Putamen (tissue), 1 donor: ENCODE measurements at places on chromosomes 1 and 21.

DNA sequence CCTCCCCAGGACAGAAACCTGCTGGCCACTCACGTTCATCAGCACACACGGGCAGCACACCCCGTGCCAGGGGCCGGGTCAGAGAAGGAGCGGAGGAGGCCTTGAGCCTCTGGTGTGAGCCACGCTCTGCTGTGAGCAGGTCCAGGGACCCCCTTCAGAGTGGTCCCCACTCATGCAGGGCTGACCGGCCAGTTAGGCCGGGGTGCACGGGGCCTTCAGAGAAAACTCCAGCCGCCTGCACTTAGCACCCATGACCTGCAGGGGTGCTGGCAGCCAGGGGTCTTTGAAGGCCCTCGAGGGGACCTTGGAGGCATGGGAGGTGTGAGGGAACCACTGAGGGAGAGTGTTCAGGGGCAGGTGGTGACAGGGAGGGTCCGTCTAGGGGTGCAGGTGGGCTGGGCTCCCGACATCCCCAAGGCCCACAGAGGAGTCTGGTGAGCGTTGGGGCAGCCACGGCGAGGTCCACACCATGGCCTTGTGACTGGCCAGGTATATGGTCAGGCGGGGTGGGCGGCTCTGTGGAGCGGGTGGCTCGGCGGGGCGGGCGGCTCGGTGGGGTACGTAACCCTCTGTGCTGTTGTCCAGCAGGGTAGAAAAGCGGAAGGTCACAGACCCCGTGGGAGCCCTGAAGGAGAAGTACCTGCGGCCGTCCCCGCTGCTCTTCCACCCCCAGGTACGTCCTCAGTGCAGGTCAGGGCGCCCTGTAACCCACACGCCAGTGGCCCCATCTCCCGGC lies 40.3 kb upstream of the ARHGEF16 start:
- DNase-seq: no peak

- DNase-seq: no peak
Measured at GRCh38 chr1:21270086-21270689, 20.1 kb downstream of the ECE1 start.

- DNase-seq: no peak
Measured at GRCh38 chr21:33418691-33419090, 15.5 kb downstream of the IFNGR2 start.

GRCh38 chr1:9321986-9322660 lies 29.4 kb downstream of the SPSB1 start:
- no peak for DNase-seq

DNA sequence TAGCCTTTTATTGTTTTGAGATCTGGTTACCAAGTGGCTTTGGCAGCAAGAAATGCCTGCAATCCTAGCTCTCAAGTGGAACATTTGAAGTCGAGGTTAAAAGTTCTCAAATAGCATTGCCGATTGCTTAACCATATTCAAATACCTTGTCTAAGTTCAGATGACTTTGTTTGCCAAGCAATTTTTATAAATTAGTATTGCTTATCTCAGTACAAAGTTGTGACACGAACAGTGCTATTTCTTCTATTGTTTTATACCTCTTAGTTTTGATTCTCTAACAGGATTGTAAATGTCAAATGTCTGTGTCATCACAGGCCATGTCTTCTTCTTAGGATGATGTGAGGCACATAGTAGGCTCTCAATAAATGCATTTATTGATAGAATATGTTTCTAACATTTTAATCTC lies 633.3 kb downstream of the PTPRC start:
- DNase-seq: no peak

DNA sequence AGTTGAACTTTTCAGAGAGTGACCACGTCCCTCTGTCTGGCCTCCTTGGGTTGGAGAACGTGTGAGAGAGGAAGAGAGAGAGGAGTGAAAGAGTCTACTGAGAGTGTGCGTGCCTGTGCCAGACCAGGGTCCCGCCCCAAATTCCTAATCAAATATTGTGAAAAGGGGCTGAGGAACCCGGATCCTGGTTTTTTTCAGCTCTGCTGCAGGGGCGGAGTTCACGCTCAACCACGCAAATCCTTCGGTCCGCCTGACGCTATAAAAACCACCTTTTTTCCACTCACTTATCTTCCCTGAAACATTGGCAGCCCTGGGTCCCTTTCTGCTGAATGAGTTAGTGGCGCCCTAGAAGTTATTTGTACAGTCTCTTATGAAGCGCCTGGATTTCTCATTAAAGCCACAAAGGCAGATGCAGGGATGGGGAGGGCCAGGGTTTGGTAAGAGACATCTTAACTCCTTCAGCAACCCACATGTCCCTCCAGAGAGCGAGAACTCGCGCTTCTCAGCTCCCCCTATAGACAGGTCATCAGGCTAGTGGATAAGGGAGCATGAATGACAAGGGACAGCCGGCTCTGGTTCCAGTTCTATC lies at the start of gene FMOD:
Gene FMOD (minus strand): TSS at position 86 of the 589 bp plus-strand sequence. CDS start 2,852 bp downstream, outside the sequence.
- DNase-seq: no peak

DNA sequence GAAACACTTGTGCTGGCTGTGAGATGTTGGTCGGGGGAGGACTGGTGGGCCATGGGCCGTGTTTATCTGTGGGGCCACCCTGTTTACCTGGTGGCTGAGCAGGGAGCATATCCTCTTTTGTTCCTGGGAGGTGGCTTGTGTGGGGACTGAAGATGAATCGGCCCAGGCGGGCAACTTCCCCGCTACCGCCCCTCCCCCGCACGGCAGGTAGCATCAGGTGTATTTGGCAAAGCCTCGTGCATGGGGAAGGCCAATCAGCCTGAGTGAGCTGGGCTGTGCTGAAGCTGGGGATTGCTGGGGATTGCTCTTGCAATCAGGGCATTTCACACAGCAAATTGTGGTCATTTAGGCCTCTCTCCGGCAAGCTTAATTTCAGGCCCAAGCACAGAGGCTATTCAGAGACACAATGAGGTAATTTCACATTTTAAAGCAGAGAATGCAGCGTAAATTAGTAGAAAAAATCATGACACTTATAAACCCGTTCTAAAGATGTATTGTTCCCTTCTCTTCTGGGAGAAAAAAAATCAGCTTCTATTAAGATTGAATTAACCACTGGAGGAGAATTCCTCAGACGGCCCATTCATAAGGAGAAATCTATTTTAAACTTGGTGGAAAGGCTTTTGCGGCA lies 197.7 kb upstream of the POU3F1 start:
- no peak for DNase-seq

- DNase-seq: no peak
Measured at GRCh38 chr1:54610048-54610447, 13.3 kb downstream of the FAM151A start.

DNA sequence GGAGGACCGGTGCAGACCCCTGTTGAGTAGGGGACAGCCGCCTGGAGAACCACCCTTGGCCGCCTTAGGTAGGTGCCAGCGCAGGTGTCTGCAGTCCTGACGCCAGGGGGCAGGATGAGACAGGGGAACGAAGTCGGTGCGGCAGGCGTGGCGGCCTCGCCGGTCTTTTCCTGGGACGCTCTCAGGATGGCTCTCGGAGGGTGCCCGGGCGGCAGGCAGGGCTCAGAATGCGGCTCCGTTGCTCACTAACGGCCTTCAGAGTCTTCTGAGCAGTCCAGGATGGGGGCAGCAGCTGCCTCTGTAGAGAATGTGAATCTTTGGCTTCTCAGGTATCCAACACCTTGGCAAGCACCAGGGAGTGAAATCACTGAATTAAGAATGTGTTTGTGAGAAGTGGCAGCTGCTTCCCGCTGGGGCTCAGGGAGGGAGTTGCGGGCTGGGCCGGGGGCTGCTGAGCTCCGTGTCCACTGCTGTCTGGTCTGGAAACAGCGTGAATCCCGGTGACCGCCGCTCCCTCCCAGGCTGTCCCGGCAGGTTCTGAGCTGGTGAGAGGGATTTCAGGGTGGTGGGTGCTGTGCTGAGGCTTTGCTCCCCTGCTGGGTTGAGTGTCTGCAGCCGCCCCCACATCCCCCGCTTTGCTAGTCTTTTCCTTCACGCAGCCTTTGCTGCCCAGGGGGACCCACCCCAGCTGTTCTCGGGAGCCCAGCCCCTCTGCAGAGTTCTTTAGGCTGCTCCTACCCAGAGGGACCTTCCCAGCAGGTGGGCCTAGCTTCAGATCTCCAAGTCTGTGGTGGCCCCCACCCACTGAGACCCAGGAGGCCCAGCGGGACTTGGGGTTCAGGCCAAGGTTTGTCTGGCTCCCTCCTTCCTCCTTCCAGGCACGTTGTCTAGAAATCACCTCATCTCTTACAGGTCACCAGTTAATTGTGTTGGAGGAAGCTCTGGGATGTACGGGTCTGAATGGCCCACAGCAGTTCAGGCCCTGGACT lies 11.1 kb upstream of the C1orf174 start:
- DNase-seq: peak; percentile 35

- no peak for DNase-seq
Measured at GRCh38 chr1:167722152-167722869, 529 bp downstream of the MPZL1 start.

DNA sequence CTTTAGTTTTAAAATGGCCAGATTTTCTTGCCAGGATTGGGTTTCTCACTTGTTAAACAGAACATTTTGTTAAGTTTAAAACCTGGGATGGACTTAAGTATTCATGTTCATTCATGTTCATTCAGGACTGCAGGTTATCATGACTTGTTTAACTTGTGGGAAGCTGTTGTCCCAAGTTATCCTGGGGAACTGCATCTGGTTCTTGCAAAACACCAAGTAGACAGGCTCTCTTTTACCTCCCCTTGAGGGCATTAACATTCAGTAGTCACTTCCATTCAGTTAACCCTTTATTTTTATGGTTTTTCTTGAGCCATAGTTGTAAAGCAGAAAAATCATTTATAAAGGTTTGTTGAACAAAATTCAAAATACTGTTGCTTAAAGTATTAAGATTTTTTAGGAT lies 8.1 kb downstream of the SOD1 start:
- DNase-seq: no peak

DNA sequence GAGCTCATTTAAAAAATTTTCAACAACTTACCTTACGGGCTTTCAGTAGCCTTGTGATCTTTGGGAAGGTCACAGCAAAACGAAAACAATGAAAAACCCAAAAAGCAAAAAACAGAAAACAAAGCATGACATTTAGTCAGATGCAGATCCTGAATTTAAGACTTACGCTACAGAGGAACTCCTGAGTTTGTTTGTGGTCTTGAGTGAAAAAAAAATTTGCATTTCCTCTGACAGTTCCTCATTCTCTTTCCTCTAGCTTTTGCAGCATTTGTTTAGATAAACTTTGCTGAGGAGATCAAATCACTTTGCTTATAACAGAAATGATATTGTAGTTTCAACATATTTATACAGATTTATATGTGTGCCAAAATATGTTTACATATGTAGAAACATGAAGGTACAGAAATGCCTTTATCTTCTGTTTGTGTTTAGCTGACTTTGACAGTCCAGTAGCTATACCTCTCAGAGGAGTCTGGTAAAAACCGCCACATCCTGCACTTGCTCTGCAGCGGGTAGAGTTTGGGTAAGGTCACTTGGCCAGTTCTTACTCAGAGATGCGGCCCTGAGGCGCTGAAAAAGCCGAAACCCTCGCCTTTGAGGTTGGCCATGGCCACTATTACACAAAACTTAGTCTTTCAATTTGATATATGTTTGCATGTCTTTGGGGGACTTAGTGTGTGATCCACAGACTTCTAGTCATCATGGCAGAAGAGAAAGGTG lies 142.5 kb downstream of the TNR start:
- DNase-seq: no peak

DNA sequence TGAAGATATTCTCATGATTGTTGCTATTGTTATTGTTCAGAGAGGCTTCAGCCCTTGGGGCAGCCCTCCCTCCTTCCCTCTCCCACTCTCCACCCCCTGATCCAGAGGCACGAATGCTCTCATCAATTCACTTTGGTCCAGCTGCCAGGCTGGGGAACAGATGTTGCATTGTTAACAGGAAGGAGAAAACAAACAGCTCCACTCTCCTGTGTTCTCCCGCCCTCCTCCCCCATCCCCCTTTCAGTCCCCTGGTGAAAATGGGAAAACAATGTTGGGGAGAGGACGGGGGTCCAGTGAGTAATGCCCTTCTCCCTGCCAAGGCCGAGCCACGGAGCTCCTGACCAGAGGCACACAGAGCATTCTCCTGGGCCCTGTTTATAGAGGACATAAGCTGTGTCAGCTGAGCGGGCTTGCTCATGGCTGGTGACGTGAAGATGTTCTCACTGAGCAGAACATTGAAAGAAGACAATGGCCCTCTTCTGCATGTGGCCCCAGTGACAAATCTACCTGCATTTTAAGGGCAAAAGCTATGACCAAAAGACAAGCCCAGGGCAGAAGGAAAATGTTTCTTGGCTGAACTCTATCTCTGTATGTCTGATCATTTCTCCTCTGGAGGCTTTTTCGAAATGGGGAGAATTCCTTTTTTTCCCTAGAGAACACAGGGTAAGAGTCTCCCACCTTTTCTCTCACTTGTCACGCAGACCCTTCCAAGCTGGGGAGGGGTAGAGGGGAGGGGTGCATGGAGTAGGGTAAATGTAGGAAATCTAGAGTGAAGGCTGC lies 111.7 kb downstream of the GLUL start:
- peak; percentile 99 for DNase-seq

DNA sequence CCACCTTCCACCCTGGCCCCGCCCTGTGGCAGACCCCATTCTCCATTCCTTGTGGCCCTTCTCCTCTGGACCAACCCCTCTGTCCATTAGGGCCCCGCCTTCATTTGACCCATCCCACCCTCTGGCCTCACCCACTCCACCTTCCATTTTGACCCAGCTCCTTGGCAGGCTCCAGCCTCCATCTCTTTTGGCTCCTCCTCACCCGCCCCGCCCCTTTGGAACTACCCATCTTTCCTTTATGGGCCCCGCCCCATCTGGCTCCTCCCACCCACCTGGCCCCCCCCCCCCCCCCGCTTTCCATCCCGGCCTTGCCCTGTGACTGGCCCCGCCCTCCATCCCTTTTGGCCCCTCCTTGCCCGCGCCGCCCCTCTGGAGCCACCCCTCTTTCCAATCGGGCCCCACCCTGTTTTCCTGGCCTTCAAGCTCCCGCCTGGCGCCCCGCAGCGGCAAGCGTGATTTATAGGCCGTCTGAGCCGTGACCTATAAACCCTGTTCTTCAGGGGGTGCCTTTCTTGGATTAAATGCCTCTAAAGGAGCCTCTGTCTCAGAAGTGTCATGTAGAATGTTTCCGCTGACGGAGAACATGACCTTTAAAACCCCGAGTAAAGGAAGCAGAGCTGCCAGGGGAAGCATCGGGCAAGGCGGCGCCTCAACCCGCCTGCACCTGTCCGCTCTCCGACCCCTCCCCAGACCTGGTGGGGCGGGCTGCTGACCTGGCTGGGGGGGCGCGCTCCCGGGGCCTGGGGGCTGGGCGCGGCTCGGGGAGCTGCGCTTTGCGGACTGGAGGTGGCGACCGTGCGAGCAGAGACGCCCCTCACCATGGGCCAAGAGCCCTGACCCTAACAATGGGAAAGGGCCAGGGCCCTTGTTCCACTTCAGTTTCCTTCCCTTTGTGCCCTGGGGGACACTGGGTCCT lies 178.0 kb downstream of the CAMTA1 start:
- no peak for DNase-seq
